ENCODE measurements at places on chromosomes 3 and 15. TPM values are rescaled to one million over a fixed set of nuclear protein-coding genes. Genes with fewer than 3 reads are reported as not detected.

DNA sequence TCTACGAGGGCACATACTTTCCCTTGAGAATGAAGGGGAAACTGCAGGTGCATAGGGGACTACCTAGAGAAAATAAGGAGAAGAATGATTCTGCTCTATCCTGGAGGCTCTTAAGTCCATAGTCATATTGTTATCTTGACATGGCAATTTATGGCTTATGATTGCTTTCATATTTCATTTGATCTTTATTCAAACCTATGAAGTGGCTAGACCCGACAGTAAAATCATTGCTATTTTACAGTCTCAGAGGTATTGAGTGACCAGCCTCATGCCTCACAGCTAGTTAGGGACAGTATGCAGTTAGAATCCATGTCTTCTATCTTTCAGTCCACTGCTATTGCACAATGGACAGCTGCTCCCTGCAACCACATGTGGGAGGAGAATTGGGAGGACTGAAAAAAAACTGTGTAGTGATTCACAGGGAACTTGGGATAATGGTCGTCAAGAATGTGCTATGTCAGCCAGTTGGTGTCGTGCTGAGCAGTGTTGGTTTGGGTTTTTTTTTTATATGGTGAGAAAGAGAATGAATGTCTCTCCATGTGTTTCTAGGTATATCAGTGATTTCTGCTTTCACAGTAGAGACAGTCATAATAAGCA is 63.2 kb upstream of the SPPL2A start:
- DNase-seq = no peak
- no peaks in the 10 kb centered on the region for H3K27me3 ChIP-seq
- H3K27ac ChIP-seq = no peak overlapping the region

C3orf52 gene
- 2.2 TPM for total RNA-seq

CPEB1 gene
- total RNA-seq = 1.2 TPM

MCTP2 gene
- total RNA-seq = 31.3 TPM

- no peaks in the 10 kb centered on the region for H3K4me1 ChIP-seq
- no peak overlapping the region for H3K4me3 ChIP-seq
- peaks cover 2% of the 10 kb centered on the region for H3K27me3 ChIP-seq
- no peak overlapping the region for H3K27ac ChIP-seq
- DNase-seq = no peak
- H3K36me3 ChIP-seq = no peaks in the 10 kb centered on the region
These were observed 135.4 kb upstream of the FRMD4B start for GRCh38 chr3:69521286-69521685.

DNA sequence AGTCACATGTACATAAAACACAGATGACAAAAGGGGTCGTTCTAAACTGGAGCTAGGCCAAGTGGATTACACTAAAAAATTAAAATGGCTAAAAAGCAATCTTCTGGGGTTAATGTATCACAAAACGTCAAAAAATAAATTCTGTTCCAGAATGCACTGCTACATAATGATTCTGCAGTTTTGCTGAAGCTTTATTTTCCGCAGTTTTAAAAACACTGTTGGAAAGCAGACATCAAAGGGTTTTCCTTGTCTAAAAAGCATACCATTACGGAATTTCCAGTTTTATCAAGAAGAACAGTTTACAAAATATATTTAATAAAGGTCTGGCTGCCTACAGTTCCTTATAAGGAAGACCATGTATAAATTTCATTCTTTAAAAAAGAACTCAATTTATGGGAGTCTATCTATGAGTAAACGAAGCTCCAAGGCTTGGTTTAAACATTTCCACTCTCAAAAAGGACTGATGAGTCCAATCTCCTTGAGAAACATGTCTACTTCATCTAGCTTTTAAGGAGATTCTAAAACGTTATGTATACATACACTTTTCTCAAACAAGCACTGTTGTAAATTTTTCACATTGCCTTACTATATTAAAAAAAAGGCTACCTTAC is 1.3 kb downstream of the DMXL2 start:
- no peak for DNase-seq
- peaks cover 7% of the 10 kb centered on the region for H3K27me3 ChIP-seq
- peaks cover 15% of the 10 kb centered on the region for H3K4me1 ChIP-seq
- no peak overlapping the region for H3K4me3 ChIP-seq
- no peak overlapping the region for H3K27ac ChIP-seq

PSTPIP1 gene
- total RNA-seq = 180 TPM

DNA sequence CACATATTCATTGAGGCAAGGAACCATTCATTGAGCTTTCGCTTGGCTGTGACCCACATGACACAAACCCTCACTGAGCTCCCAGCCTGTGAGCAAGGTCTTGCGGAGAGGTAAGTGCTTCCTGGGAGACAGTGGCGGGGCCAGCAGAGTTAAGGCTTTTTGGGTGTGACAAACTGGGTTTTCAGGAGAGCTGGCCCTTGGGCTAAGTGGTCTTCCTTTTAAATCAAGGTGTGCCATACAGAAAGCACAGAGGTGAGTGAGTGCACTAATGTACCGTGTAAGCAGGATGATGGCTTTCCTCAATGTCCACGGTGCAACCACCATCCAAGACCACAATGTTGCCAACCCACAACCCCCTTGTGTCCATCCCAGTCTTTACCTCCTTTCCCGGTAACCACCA is 28.6 kb downstream of the POMGNT2 start:
- H3K4me3 ChIP-seq = no peak overlapping the region
- H3K4me1 ChIP-seq = no peaks in the 10 kb centered on the region
- no peaks in the 10 kb centered on the region for H3K27me3 ChIP-seq
- peaks cover 7% of the 10 kb centered on the region for H3K36me3 ChIP-seq

CAND2 gene
- 3.2 TPM for total RNA-seq

STRC gene
- total RNA-seq = 2.1 TPM
